CD4-positive, alpha-beta T cell treated with Interleukin-4 for 1 hour (primary cell): ENCODE measurements at places on chromosomes 6 and 20.

DNA sequence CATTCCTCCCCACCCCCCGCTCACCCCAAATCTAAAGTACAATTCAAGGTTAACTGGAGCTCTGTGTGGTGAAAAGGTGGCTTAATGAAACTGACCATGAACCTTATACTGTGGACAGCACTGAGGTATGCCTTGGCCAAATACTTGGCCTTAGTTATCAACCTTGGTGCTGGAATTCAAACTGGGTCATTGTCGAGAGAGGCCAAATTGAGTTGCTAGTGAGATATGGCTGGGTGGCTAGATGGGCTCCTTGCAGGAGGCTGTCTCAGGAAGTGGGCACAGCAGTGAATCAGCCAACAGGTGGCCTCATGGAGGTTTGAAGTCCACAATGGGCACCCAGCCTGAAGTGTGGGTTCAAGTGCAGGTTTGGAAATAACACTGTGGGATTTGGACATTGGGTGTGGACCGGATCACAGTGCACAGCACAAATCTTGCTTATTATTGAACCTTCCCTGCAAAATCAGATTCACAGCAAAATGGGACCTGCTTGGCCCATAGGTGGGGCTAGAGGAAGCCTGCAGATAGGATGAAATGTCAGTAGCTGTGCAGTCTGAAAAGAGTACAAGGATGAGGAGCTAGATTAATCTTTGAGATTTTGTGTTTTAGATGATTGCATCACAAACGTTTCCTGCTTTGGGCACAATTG is 5.6 kb upstream of the BTBD3 start:
- DNase-seq, result no peak

DNA sequence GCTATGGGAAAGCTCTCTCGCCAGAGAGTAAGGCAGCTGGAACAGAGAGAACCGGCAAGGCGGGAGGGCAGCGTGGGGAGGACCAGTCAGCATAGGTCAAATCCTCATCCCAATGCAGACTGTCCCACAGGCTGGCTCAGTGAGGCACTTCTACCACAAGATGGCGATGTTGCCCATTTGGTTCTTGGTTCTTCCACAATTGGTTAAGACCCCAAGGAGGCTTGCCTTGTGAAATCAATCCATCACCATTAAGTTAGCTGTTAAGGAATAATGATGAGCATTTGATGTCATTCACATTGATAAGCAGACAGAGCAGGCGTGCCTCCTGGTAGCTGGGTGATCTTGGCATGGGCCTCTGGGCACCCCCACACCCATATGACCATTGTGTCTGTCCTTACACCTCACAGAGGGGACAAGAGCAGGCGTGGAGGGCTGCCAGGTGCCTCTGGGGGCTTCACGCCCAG is 2.4 kb downstream of the CSTL1 start:
- peak; percentile 70 for DNase-seq

DNA sequence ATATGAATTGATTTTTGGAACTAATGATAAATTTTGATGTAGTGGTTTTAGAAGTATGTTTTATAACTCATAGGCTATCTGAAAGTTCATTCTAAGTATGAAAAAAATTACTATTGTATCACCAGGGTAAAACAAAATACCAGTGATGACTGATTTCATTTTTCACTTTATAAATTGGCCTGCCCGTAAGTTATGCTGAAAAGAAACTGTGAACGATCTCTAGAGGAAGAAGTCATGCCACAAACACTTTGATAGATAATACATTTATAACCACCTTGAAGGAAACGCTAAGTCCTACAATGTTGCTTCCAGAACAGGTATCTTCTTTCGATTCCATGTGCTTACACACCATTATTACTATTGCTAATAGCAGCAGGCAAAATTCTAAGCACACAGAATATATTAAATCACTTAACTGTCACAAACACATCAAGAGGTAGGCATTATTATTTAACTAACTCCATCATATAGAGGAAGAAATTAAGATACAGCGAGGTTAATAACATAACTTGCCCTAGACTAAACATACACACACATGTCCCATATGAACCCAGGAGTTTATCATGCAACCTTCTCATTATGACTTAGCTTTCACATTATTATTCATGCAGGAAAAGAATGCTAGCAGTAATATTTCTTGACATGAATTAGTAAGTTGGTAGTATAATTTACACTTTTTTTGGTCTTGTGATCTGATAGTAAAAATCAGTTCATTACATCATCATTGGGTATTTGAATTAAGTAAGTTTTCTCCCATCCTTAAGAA is 44.7 kb downstream of the RGS17 start:
- DNase-seq, result no peak

- DNase-seq, result no peak
Measured at GRCh38 chr6:110613356-110613755, 136.9 kb upstream of the SLC22A16 start.

DNA sequence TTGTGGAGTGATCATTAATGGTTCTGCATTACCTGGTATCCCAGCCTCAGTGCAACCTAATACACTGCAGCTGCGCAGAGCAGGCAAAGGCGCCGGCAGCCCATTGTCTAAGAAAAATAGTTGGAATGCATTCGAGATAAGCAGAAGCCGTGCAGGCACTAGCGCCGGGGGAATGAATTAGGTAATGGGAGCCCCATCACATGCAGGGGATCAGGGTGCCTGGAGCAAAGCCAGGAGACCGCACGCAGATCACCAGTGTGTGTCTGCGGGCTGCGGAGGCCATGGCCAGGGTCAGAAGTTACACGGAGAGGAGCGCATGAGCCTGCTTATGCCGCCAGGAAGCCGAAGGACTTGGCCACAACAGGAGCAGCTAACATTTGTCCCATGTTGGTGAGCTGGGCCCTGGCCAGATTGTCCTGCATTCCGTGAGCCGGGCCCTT is 156.8 kb downstream of the DLL1 start:
- DNase-seq, result no peak

- DNase-seq, result no peak
Measured at GRCh38 chr20:57374343-57374930, 16.8 kb upstream of the RBM38 start.

- DNase-seq, result no peak
Measured at GRCh38 chr6:42225029-42225339, 7.3 kb upstream of the MRPS10 start.

DNA sequence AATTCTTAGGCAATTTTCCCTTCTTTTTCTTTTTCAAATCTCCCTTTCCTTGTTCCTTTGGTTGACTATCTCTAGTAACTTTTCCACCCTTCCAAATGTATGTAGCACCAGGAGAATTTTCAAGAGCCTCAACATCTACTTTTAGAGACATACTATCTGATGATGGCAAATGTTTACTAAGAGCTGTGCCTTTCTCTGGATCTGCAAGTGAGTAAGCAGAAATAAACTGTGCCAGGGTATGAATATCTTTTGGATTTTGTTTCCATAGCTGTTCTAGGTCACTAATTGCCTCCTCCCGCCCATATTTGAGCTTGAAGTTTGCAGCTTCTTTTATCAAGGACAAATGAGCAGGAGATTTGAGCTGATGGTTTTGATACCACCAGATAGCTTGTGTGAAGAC is 69.5 kb downstream of the GTF2H5 start:
- no peak for DNase-seq

DNA sequence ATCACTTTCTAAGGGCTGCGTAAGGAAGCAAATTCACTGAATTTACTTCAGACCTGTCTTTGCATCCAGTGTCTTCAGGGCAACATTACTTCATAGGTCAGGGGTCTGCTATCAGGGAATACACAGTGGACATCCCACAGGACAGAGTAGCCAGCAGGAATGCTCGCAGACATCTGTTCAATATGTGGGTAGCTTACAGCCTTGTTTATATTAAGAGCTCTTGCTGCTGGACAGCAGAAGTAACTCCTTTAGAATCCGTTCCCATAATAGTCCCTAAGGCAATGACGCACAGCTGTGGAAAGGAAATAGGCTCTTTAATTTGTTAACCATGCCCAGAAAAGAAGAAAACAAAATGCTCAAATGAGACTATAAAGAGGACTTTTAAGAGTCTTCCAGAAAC is 198.7 kb downstream of the MOXD1 start:
- DNase-seq, result no peak

DNA sequence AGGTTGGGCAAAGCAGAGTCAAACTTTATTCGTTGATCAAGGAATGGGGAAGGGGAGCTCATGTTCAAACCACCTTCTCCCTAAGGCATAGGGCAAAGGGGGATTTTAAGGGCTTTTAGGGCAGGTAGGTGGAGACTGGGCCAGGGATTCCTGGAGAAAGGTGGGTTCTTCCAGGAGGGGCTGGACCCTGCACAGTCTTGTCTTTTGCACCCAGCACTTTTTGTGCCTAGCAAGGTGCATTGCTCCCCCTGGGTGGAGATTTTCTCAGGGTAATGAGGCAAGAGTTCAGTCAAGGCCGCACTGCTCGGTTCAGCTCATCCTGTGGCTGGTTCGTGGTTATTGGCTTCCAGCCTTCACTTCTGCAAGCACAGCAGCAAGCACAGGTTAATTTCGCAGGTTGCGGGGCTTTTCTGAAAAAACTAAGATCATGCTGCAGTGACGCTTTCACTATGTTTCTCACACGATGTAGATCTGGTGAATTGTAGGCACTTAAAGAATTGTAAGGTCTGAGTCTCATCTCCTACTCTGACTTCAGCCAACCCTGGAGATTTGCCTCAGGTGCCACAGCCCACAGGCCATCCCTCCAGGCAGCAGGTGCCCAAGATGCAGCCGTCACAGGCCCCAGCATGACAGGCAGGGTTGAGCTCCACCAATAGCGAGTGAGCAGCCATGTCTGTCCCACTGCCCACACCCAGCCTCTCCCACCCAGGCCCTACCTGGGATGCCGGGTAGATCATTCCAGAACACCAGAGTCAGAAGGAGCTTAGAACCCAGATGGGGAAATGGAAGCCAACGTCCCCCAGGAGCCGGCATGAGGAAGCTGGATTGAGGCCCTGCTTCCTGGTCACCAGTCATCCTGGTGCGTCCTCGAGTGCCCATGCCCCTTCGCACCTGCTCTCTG is 37.1 kb downstream of the SUN5 start:
- DNase-seq, result peak; percentile 73

DNA sequence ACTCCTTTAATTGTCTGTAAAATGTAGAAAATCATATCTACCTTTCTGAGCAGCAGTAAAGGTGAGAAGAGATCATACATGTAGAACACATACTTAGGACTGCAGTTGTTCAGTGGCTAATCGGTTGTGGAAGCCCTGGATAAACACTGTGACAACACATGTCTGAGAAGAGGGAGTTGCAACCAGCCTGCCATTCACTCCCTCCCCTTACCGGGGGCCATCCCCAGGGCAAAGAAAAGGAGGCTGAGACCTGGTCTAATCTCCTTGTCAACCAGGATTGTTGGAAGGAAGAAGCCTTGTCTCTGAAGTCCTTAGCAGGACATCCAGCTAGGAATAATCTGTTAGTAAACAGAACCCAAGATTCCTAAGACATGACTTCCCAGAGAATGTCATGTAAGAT is 462.5 kb upstream of the AGPAT4 start:
- DNase-seq, result no peak

GRCh38 chr6:134065706-134066105 is 13.3 kb upstream of the SLC2A12 start:
- peak; percentile 27 for DNase-seq

DNA sequence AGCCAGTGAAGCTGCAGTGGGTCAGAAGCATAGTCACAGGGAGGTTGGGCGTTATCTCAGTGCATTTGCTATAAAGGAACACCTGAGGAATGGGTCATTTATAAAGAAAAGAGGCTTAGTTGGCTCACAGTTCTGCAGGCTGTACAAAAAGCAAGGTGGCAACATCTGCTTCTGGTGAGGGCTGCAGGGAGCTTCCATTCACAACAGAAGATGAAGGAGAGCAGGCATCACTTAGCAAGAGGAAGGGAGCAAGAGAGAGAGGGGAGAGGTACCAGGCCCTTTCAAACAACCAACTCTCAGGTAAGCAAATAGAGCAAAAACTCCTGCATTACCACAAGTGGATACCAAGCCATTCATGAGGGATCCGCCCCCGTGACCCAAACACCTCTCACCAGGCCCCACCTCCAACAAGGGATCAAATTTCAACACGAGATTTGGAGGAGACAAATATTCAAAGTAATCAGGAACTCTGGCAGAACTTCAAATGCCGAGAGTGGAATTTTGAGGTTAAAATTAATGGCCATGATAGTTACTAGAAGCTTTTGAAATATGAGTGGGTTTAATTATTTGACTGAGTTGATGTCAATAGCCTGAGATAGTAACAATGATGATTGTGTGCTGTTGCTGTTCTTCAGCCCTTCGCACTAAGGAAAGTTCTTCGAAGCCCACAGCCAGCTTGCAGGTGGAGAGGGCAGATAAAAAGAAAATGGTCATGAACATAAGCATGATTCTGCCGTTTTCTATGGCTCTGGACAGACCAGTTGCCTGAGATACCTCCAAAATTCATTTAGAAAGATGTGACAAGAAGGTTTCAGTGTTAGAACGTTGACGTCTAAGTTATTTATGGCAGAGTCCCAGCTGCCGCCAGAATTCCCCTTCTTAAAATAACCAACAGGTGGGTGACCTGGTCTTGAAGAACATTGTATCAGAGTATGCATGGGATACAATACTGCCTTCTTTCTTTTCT is 55.3 kb upstream of the ADTRP start:
- DNase-seq, result no peak

DNA sequence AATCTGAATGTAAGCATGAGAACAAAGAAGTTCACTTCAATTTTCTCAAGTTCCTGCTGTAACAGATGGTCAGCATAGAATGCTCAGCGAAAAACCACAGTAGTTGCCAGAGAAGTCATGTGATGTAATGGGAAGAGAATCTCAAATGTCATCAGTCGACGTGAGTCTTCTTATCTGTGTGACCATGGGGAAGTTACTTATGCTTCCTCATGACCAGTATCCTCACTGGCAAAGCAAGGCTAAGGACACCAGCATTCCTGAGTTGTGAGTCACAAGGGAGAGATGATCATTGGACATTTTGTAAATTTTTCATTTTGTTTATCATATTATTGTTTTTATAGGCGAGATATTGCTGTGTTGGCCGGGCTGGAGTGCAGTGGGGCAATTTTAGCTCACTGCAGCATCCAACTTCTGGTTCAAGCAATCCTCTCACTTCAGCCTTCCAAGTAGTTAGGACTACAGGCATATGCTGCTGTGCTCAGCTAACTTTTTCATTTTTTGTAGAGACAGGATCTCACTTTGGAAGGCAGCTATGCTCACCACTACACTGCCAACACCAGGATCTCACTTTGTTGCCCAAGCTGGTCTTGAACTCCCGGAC is 21.9 kb downstream of the SGK1 start:
- DNase-seq, result no peak

DNA sequence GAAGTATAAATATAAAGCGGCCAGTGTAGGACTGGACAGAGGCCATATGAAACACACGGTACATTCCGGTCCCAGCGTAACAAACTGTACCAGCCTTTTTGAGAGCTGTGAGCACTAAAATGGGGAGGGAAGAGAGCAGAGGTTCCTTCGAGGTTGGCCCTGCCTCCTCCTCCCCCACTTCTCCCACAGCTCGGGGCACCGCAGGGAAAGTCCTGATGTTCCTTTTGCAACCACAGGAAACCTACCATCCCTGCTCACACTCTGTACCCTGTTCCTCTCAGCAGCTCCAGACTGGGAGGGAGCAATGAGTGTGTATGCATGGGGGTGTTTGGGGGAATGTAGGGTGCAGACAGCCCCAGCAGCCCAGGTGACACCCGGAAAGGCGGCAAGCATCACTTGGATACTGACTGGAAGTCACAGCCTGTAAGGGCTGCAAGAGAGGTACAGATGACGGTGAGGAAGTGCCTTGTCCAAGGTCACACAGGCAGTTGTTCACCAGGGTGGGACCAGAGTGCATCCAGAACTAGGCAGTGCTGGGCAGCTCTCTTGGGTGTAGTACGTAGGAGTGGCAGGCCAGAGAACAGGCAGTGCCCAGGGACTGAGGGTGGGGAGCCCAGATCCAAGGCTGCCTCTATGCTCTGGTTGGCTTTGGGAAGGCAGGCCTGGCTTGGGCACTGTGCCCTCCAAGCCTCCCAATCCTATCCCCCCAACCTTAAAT is 11.0 kb upstream of the ARMC12 start:
- no peak for DNase-seq

GRCh38 chr6:102853249-102853955 is 1459.9 kb downstream of the GRIK2 start:
- no peak for DNase-seq
